ENCODE measurements at places on chromosomes 6 and 20.

DNA sequence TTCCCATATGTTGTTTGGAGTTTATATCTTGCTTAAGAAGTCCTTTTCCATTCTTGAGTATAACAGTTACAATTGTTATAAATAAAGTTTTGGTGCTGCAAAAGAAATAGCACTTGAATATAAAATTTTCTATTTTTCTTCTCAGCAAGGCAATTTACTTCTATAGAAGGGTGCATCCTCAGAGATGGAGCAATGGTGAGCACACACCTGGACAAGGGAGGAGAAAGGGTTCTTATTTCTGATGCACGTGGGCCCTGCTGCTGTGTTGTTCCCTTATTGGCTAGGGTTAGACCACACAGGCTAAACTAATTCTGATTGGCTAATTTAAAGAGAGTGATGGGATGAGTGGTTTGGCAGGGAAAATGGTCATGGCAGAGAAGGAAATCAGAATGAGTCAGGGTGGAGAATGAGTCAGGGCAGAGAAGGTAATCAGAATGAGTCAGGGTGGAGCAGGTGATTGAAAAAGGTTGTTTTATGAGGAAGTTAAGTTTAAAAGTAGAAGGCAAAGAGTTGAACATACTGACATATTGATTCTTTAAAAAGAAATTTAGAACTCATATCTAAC lies 38.0 kb downstream of the CST8 start:
- no peak for DNase-seq

- no peak for DNase-seq
Observed at GRCh38 chr6:50147371-50147770, 97.6 kb upstream of the DEFB112 start.

DNA sequence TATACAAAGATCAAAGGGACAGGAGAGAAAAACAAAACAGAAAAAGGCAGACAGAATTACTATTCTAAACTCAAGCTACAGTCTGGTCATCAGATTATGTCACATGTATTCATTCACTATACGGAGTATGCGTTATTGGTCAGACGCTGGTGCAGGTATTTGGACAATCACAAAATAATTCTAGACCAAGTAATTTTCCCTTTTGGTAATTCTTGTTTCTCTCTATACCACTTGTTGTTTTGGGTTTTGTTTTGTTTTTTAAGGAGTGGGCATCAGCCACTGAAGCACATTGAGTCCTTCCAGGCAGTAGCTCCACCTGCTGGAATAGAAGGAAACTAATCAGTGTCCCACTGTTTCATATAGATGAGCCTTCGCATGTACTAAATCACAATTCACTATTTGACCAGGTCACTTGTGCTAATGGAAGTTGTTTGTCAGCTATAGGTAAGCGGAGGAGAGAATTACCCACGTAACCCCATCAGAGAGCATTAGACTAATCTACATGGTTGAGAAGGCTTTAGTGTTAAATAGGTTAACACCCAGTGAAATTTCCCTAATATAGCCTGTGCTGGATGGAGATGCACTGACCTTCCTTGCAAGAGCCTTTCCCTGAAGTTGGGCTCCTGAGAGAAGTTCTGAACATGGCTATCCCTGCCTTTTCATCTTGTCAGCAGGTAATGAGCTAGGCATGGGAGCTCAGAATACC lies 77.9 kb downstream of the TNFAIP3 start:
- no peak for DNase-seq

DNA sequence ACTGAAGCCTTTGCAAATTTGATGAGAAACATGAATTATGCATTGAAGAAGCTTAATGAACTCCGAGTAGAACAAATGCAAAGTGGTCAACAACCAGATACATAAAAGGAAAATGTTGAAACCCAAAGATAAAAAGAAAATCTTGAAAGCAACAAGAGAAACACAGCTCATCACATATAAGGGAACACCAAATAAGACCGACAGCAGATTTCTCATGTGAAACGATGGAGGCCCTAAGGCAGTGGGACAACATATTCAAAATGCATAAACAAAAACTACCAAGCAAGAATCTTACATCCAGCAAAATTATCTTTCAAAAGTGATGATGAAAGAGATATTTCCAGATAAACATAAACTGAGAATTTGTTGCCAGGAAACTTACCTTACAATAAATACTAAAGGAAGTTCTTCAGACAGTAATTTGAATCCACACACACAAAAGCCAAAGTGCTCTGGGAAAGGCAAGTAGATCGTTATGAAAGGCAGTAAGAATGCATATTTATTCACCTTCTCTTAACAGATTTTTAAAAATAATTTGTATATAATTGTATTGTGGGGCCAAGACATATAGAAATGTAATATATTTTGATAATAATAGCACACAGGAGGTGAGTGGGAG lies 22.5 kb downstream of the SLC52A3 start:
- no peak for DNase-seq

DNA sequence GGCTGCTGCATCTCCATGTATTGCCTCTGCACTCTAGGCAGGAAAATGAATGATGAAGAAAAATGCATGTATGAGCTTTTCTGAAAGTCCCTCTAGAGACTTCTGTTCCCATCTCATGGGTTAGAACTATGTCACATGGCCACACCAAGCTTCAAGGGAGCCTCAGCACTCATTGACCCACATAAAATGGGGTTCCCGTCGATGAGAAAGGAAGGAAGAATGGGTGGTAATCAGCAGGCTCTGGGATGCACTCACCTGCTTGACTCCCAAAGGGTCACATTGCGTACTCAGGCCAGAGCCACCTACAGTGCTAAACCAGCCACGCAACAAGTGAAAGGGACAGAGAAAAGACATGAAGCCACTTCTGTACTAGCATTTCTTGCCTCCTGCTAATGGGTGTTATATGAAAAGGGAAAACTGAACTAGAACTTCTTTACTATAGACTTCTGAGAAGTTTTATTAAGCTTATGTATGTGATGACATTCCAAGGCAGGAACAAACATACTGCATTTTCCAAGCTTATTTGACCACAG lies 95.8 kb upstream of the GCM1 start:
- DNase-seq = no peak

DNA sequence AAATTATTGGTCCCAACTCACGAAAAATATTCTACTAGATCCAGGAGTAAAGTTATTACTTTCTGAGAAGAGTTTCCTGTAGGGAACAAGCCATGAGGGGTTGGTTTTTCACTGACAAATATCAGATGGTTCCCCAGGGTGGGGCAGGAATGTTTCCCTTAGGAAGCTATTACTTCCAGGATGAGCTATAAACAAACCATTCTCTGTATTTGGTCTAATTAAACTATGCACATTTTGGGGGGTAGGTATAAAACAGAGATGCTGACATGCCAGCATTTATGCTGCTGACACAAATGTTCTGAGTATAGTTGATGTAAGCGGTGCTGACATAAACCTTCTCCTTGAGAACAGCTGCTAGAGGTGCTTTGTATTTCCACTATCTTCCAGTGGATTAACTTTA lies 54.2 kb downstream of the OGFRL1 start:
- no peak for DNase-seq

GRCh38 chr6:154951345-154952200 lies 43.5 kb upstream of the TIAM2 start:
- DNase-seq = no peak

DNA sequence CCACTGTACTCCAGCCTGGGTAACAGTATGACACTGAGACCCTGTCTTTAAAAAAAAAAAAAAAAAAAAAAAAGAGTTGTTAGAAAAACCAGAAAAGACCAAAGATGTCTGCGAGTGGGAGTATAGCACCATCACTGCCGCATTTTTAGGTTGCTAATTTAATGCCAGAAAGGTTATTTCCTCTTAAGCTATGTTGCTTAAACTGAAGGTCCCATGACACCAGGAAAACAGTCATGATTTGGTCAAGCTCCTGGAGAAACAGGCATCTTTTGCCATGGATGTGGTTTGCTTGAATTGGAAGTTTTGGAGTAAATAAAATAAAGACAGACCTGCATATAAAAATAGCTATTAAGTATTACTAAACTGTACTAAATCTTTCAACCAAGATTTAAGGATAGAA lies 68.3 kb upstream of the TNFRSF21 start:
- DNase-seq = no peak

DNA sequence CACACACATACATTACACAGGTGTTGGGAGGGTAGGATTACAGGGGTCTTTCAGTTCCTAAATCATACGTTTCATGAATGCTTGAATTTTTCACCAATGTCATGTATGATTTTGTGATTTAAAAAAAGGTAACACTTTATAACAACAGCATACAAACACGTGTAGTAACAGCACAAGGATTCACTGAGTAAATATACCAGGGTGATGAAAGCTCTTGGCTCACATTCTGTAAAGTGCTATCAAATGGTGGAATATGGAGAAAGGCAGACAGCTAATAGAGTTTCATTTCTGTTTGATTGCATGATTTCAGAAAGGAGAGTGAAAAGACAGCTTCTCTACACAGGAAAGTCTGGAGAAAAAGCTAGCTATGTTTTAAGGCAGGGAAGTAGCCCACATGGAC lies 231.9 kb downstream of the CD83 start:
- no peak for DNase-seq

DNA sequence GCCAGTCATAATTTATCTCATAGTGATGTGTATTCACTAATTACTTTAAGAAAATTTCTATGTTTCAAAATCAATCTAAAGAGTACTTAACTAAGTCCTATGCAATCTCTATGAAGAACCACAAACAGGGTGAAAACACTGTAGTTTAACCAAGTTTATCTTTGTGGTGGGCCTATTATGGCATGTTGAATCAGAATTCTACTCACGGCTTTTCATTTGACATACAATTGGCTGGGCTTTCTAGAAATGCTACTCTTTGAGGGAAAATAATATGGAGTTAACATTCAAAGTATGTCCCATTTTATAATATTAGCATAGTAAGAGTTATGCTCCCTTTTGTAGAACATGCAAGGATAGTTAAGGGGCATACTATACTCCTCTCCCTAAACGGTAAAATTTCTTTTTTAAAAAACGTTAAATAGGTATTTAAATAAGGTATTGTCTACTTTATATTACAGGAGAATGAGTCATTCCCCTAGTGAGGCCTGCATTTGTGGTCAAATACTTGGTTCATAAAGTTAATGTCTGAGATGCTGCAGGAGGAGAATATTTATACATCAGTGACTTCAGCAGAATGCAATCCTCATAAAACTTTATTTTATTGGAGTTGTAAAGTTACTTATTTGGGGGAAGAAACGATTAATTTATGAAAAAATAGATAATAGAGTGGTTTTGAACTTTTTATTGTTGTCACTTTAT lies 1.8 kb downstream of the MOXD1 start:
- DNase-seq = no peak

DNA sequence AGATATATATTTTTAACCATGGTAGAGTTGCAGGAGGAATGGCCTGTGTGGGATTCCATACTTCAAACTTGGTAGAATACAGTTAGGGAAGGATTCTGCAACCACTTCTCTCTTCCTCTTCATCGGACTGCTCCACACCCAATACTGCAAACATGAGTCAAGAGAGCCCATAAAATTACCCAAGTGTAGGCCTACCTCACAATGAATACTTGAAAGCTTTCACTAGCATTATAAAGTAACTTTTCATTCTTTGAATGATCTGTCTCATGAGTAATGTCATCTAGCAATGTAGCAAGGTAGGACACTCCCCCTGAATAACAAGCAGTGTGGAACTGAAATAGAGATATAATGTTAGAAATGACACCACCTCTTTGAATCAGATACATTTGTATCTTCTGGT lies 79.4 kb downstream of the FOXC1 start:
- DNase-seq = no peak

DNA sequence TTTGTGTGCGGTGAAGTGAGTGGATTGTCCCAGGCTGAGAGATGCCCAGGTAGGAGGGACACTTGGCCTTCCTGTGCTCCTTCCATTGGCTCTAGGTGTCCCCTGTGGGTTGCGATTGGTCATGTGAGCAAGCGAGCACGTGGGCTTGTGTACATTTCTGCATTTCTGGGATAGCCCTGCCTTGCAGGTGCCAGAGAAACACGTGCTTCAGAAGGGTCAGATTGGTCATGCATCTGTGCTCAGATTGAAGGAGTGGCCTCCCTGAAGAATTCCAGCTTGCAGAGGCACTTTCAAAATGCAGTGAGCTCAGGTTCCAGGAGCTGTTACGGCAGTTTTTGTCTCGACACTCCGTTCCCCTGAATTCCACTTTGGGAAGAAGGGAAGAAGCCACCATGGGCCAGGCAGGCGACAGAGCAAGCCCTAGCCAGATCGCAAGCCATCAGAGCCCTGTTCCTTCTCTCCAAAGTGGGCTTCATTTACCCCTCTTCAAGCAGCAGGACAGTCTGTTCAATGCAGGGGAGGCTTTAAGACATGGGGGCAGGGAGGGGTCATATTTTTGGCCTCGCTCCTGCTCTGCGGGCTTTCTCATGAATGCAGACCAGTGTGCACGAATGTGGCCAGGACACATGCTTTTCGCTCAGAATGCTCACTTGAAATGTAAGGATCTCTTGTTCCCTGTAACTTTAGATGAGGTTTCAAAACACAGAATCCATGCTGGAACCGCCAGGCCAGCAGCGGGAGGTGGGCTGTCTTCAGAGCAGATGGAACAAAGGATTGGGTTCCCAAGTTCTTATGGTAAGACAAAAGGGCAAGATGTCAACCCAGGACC lies 78.6 kb upstream of the AKAP12 start:
- DNase-seq = peak; percentile 27

- no peak for DNase-seq
Observed at GRCh38 chr20:44211177-44212039, 837 bp upstream of the OSER1 start.

DNA sequence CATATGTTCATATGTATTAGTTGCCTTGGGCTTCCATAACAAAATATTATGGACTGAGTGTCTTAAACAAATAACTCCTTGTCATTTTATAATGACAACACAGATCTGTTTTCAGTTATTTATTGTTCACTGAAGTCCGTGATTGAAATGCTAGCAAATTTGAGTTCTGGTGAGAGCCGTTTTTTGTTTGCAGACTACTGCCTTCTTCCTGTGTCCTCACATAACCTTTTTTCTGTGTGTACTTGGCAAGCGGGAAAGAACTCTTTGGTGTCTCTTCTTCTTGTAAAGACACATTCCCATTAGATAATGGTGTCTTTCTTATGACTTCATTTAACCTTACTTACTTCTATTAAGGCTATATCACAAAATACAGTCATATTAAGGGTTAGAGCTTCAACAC lies 482.9 kb upstream of the EYS start:
- no peak for DNase-seq

DNA sequence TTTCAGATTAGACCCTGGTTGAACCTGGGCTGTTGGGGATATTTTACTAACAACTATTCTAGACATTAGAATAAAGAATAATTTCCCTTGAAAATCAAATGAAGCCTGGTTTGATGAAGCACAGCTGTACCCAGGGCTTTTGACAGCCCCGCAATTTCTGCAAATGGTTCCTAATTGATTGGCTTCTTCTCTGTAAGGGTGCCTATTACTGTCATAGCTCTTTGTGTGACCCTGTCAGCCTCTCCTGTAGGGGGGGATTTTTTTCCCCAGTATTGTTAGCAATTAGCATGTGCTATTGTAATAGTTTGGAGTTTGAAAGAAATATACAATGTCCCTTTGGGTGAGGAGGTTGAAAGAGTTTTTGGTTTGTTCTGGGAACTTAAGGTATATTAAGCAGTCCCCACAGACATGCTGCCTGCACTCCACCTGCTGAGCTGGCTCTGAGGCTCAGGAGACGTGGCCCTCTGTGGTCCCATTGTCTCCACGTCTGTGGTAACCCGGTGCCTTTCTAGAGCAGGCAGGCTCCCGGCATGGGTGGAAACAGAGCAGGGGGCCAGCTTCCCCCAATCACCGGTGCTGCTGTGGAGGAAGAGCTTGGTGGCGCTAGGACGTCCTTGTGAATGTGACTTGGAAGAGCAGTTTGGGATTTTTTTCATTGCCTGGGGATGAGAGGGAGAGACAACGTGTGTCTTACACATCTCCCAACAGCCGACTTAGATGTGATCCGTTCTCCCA lies 47.3 kb upstream of the CLDN20 start:
- DNase-seq = peak; percentile 34

- DNase-seq = peak; percentile 78
Observed at GRCh38 chr6:35569011-35569461, 56.3 kb upstream of the TULP1 start.
